IgD-negative memory B cell (primary cell): ENCODE measurements at places on chromosomes 7 and 10. TPM values are rescaled to one million over a fixed set of nuclear protein-coding genes. Genes with fewer than 3 reads are reported as not detected.

The AKR1C3 gene
- 1.6 TPM for polyA plus RNA-seq

The HPS1 gene
- 125 TPM for polyA plus RNA-seq

The ENO4 gene
- polyA plus RNA-seq: 0.45 TPM

The FAM241B gene
- polyA plus RNA-seq: 1.2 TPM

The MYOZ1 gene
- polyA plus RNA-seq: not detected

The FRMPD2 gene
- polyA plus RNA-seq: not detected

The POM121L12 gene
- polyA plus RNA-seq: not detected

The OPALIN gene
- not detected for polyA plus RNA-seq

The LEP gene
- not detected for polyA plus RNA-seq

The ADCYAP1R1 gene
- polyA plus RNA-seq: not detected

The BTRC gene
- 8.3 TPM for polyA plus RNA-seq

The ZPBP gene
- not detected for polyA plus RNA-seq

The ANK3 gene
- 19.5 TPM for polyA plus RNA-seq

The C7orf33 gene
- not detected for polyA plus RNA-seq

The ADAP1 gene
- 6.4 TPM for polyA plus RNA-seq

The FAM25G gene
- not detected for polyA plus RNA-seq

The GALNT11 gene
- 24.2 TPM for polyA plus RNA-seq

The SLC13A4 gene
- 0.15 TPM for polyA plus RNA-seq

The GRM8 gene
- polyA plus RNA-seq: not detected

The MRPS16 gene
- polyA plus RNA-seq: 119 TPM

The OR2A7 gene
- 1.1 TPM for polyA plus RNA-seq

The ADAM8 gene
- polyA plus RNA-seq: 70.9 TPM

The AP1S1 gene
- 8.3 TPM for polyA plus RNA-seq

The ZNF239 gene
- 1.5 TPM for polyA plus RNA-seq

The TRPV5 gene
- not detected for polyA plus RNA-seq

The PRSS37 gene
- not detected for polyA plus RNA-seq

The PRF1 gene
- polyA plus RNA-seq: 24.3 TPM
